ENCODE measurements at places on chromosomes 1 and 21.

DNA sequence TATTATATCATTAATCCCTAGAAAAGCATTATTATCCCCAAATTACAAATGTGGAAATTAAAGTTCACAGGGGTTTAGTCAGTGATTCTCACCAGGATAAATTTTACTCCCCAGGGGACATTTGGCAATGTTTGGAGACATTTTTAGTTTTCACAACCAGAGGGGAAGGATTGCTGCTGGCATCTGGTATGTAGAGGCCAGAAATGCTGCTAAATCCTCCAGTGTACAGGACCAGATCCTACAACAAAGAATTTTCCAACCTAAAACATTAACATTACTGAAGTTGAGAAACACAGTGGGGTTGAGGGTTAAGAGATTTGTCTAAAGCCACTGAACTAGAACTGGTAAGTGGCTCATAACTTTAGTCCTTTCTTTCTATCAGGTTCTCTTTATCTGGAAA lies 162.0 kb upstream of the SYT6 start:
- DNase-seq: no peak

GRCh38 chr1:57086154-57086553 lies 120.3 kb upstream of the C8B start:
- DNase-seq: no peak

- no peak for DNase-seq
Observed at GRCh38 chr21:45264912-45265515, 22.7 kb downstream of the POFUT2 start.

GRCh38 chr1:94739521-94740061 lies 80.6 kb upstream of the SLC44A3 start:
- DNase-seq: no peak

DNA sequence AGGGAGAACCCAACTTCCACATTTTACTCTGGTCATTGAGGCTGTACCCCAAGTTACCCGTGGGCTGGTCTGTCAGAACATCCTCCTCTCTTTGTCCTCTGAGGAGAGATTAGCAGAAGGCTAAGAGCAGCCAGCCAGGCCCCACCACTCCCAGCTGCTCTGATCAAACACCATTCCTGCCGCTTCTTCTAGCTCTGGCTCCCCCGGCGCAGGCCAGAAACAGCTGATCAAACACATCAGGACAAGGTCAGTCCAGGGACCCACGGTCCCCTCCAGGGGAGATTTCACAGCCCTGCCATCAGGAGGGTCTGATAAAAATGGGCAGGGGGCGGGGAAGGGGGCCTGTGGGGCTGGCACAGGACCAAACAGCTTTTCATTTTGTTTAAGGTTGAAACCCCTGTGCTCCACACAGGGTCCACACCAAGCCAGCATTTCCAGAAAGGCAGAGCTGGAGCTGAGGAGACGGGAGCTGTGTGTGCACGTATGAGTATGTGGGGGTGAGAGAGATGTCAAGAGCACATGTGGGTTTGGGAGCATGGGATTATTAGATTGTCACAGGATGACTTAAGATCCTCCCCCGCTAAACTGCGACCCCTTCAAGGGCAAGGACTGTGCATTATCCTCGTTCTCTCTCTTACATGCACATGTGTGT lies 29.9 kb upstream of the EPHA8 start:
- DNase-seq: no peak
